NCI-H1930 (cell line): ENCODE measurements at places on chromosomes 11 and 22.

DNA sequence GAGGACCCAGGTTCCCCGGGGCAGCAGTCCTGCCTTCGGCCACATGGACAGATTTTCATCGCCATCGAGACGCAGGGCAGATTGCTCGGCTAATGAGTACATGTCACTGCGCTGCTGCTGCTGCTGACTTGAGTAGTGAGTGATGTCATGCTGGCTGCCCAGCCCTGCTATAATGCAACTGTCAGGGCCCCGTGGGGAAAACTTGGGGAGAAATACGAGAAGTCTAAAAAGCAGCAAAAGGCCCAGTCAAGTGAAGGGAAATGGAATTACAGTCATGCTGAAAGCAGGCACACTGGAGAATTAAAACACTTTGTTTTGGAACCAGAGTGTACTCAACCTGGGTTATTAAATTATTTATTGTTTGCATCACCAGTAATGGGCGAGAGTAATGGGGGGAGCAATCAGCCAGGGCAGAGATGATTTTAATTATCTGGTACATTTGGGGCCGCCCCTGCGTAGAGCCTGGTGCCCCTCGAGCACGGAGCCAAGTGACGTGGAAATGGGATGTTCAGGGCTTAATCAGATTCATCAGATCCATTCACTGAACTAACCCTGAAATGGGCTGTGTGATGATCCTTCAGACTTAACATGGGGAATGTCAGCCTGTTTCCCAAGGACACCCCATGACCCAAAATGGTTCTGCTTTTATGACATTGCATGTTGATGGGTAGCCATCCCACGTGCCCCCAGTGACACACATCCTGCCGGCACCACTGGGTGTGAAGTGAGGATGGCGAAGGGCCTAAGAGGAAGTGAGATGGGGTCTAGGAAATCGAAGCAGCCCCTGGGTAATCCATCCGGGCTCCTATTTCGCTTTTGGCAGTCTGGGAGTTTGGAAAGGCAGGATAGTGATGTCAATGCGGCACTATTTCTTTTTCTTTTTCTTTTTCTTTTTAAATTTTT lies 241.6 kb upstream of the CADM1 start:
- no peak for DNase-seq

DNA sequence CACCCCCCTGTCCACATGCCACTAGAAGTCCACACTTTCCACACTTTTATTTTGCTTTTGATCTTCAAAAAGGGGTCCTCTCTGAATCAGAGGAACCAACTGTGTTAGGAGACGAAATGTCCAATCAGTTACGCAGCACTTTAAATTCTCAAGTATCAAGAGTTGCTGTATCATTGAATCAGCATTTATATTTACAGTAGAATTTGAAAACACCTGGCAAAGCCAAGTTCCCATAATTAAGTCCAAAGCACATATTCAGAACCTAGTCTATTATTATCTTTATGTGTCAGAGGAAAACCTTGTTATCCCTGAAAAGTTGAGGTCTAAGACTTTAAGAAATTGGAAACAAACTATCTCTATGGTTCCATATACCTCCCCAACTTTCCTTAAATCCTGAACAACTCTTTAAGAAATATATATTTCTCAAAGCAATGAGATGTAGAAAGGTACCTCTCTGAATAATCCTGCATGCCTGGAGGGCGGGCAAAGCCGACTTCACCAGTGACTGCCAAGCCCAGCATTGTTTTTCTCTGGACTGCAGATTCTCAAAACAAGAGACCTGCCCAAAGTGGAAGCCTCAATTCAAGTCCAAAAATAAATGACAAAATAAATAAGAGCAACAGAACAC lies 75.9 kb upstream of the ARFGAP3 start:
- no peak for DNase-seq

DNA sequence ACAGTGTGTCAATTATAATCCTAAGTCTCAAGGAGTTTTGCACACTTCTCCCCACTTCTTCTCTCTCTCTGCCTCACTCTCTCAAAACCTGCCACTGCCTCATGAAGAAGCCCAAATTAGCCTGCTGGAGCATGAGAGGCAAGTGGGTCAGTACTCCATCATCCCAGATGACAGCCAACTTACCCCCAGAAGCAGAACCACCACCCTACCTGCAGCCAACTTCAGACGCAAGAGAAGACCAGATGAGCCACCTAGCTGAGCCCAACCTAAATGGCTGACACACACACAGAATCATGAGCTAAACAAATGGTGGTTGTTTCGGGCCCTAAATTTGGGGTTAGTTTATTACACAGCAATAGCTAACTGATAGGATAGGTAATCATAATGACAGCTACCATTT lies 61.2 kb downstream of the CD82 start:
- no peak for DNase-seq

- no peak for DNase-seq
Observed at GRCh38 chr11:8823174-8823742, 87.7 kb upstream of the AKIP1 start.

- no peak for DNase-seq
Observed at GRCh38 chr22:42074132-42074811, at the start of gene PHETA2. TSS of gene PHETA2 (plus strand) at chr22:42074248. CDS start at chr22:42077294, 3,046 bp downstream.

DNA sequence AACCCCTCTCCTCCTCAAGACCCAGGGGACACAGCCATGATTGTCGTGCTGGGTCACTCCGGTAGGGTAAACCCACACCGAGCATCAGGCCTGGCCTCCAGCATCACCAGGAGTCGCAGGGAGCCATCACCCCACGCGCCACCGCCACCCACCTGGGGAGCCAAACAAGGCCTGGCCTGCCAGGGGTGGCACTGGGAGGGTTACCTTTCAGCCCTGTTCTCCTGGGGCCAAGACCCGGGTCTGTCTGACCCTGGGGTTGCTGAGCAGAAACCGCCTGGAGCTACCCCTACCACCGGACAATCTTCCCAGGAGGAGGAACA lies 39.3 kb upstream of the NNMT start:
- no peak for DNase-seq

DNA sequence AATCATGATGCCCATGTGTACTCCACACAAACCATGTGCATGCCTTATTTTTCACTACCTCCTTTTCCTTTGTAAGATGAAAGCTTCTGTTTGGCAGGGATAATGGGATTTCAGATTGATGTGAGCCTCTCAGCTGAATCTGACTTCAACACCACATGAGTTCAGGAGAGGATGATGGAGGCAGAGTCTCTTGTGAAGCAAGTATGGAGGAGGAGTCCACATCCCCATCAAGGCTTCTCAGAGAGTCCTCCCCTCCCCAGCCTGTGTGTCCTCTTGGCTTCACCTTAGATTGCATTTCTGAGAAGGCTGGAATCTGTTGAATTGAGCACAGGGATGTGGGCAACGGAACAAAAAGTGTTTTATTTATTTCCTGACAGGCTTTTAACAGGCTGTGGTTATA lies 370.4 kb downstream of the FAT3 start:
- DNase-seq = no peak
